ENCODE measurements at places on chromosomes 7 and 10.

GRCh38 chr7:32957326-32958045, at the start of gene FKBP9:
Gene FKBP9 (plus strand): TSS chr7:32957440. CDS start chr7:32957574, 134 bp downstream.
- no peak for DNase-seq

- no peak for DNase-seq
Measured at GRCh38 chr10:101111547-101111946, 19.6 kb upstream of the TLX1 start.

DNA sequence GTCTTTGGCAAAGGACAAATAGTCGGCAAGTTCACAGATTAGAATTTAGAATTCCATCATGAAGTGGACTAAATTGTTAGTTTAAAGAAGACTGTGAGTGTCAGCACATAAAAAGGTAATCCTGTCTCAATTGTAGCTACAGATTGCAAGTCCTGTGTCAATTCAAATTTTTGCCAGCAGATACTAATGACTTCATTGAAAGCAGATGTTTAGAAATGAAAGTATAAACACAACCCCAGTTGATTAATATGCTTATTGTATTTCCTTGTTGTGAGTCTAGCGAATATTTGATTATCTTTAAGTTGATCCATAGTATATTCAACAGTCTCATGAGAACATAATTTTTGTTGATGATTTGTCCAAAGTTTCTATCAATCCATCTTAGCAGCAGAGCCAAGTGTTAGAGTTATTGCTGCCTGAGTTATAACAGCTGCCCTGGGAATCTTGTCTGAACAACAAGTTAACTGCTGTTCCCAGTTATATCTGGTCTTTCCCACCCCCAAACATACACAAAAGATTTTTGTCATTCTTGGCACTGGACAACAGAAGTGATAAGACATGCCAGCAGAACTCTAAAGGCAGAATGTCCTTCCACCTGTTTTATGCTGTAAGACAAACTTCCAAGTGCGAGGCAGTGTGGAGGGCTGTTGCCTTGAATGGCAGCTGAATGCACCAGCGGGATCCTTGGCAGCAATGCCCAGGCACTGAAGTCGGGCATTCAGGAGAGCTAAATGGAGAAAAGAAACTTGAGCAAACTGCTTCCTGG, 21.3 kb upstream of the HERPUD2 start:
- DNase-seq: no peak

GRCh38 chr10:69014171-69014570, 25.6 kb downstream of the KIFBP start:
- no peak for DNase-seq

DNA sequence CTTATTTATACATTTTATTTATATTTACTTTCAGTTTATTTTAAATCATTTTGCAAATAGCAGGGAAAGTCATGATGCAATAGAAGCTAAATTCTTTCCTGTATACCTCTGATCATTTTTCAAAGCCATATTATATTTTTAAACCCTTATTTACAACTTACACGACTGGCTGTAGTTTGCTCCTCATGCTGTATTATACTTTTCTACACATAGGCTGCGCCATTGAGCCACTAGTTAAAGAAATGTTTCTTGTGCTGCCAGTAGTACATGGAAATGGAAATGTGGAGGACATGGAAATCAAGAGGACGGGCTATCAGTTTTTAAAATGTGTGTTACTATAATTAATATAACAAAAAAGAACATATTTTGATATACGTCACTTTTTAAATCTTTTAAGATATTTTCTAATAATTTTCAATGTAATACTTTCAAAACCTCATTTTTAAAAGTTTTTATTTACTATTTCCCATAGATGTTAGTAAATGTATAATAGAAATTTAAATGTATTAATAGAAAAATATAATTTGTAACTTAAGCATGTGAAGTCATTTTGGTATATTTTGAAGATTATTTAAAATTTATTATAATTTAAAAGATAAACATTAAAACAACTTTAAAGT, 118.5 kb downstream of the VTI1A start:
- DNase-seq: no peak

DNA sequence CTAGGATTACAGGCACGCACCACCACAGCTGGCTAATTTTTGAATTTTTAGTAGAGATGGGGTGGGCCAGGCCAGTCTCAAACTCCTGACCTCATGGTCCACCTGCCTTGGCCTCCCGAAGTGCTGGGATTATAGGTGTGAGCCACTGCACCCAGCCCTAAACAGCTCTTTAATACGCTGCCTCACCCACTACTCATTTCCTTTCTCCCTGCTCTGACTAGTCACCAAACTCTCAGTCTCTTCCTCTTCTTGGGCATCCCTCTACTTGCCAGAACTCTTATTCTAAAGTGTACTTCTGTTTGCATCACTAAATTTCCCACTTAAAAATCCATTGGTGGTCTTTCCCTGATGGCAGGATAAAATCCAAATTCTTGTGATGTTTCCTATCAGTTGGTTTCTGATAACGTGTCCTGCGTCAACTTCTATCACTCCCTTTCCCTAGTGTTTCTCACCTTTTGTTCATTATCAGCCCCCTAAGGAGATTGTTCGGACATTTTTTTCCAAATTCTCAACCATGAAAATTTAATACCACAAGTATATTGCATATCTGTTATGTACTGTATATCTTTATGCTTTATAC, 124.7 kb downstream of the CUBN start:
- no peak for DNase-seq

- no peak for DNase-seq
Measured at GRCh38 chr10:132383101-132383500, 13.9 kb upstream of the PWWP2B start.

DNA sequence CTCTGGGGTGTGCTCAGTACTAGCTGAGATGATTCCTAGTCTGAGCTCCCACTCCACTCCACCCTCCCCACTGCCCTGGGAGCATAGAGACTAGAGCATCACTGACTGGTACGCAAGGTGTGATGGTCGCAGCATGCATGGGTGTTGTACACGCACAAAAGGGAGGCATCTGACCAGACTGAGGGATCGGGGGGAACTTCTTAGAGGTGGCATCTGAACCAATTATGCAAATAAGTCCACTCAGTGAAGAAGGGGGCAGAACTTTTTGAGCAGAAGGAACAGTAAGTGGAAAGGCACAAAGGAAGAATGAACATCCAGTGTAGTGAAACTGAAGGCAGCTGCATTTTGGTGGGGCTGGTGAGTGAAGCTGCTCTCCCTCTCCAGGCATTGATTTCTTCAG, 25.5 kb downstream of the PDSS1 start:
- no peak for DNase-seq

GRCh38 chr10:62057359-62057758, 155.9 kb downstream of the ARID5B start:
- DNase-seq: no peak

GRCh38 chr10:29830531-29831512, 196.1 kb upstream of the SVIL start:
- DNase-seq: no peak

DNA sequence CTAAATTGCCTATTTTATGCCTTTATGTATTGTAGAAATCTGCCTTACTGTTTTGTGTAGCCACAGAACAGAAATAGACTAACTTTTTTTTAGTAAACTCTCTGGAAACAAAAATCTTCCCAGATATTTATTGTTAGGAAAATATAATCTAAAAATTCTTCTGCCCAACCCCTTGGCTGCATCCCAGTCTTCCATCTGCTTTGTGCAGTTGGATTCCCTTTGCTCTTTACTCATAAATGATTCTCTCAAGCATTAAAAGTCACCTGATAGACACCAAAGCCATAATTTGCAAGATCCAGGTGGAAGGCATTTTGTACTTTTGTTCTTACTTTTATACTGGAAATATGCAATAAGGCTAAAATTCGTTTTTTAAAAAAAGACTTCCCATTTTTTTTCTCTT, 6.1 kb upstream of the CAV2 start:
- no peak for DNase-seq
